ENCODE measurements at places on chromosomes 3 and 15. TPM values are rescaled to one million over a fixed set of nuclear protein-coding genes. Genes with fewer than 3 reads are reported as not detected.

The ECE2 gene
- total RNA-seq, result 2.2 TPM

The MUC13 gene
- not detected for total RNA-seq

The FETUB gene
- total RNA-seq, result not detected

GRCh38 chr3:29525254-29525881 lies 244.5 kb downstream of the RBMS3 start:
- no peak for DNase-seq

DNA sequence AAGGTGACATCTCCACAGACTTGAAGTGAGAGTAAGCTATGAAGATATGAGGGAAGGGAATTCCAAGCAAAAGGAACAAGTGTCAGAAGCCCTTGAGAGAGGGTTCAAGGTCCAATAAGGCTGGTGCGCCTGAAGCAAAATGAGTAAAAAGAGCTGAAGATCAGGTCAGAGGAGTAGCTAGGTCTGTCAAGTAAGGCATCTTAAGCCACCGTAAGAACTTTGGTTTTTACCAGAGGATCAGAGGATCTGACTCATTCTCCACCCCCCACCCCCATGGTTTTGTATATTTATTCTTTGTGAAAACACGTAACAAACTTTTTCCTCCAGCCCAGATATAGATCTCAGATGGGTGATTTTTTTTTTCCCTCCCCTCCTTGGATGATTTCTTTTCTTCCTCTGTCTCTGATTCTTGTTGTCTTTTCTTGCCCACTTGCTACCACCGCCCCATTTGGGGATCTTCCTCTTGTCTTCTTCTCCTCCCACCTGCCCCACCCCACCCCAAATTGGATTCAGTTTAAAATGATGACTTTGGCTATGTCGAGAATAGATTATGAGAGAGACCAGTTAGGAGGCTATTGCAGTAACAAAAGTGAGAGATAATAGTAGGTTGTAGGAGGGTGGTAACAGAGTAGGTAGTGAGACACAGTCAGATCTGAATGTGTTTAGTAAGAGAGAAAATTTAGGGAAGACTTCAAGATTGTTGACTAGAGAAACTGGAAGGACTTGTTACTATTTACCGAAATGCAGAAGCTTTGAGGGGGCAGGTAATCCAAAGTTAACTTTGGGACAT lies 6.1 kb downstream of the TRMT10C start:
- DNase-seq, result no peak

All from occipital lobe (tissue), 3 donors.